Gastroesophageal sphincter (tissue), 4 donors: ENCODE measurements at places on chromosomes 2 and 18. TPM values are rescaled to one million over a fixed set of nuclear protein-coding genes. Genes with fewer than 3 reads are reported as not detected.
A peak's percentile ranks its signal among the peaks of the same experiment; 100 is the strongest.

DNA sequence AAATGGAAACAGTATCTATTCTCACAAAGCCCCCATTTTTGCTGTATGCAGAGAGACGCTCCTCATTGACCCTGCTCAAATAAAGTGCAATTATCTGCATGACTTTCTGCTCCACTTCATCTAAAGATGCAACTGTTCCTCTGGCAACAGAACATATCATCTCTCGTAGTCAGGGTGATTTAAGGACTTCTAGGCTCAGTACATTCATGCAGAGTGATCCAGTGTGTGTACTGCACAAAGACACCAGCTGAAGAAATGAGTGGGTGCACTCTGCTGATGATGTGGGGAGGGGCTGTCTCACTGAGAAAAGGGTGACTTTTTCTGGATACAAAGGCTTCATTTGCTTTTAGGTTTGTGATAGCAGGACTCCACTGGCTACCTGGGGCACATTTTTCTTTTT is 355.2 kb downstream of the GALNT13 start:
- no peak for ATAC-seq

Gene SCTR
- total RNA-seq, result 0.81 TPM

Gene HK2
- 2.4 TPM for total RNA-seq

DNA sequence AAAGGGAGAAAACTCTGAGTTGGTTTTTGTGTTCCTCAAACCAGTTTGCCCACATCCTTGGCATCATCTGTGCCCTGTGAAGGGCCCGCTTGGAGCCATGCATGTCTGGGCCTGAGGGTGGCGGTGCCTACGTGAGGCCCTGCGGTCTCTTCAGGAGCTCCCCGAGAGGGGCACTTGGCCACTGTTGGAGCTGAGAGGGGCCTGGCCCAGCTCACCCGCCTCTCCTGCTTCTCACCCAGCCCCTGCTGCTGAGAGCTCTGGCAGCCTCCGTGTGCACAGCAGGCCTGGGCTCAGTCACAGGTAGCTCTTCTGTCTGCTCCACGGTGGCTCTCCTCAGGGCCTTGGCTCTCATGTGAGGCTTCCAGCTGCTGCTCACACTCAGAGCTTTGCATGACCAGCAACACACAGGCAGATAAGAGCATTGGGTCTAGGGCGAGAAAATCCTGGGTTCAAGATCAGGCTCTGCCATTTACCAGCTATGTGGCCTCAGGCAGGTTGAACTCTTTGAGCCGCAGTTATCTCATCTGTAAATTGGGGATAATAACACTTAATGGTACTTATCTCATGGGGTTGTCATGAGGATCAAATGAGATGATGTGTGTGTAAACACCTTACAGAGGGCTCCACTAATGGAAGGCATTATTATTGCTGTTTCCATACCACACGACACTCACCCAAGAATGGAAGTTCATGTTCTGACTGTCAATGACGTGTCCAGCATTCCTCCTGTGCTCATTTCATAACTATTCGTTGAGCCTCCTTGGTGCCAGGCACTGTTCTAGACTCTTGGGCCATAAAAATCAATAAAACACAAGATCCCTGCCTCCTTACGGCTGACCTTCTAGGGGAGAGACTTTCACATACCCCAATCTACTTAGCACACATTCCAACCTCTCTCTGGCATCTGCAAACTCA is 41.6 kb upstream of the PLB1 start:
- no peak for ATAC-seq

Gene SKA1
- 0.77 TPM for total RNA-seq

DNA sequence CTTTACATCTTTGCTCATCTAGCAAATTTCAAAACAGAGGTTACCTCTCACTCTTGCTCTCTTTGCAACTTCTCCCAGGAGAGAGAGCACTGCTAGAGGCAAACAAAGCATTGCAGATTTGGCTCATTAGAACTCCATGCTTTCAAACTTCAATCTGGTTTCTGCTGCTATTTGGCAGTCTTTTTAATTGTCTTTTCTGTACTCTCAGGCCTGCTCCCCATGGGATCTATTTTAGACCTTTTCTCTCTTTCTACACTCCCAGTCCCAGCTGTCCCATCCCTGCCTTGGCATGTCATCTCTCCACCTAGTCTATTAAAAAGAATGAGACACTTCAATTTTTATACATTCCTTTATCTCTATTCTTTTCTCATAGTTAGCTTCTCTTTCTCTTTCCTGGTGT is 15.2 kb downstream of the KCNJ3 start:
- no peak for ATAC-seq

Gene MBOAT2
- total RNA-seq, result 21.0 TPM

DNA sequence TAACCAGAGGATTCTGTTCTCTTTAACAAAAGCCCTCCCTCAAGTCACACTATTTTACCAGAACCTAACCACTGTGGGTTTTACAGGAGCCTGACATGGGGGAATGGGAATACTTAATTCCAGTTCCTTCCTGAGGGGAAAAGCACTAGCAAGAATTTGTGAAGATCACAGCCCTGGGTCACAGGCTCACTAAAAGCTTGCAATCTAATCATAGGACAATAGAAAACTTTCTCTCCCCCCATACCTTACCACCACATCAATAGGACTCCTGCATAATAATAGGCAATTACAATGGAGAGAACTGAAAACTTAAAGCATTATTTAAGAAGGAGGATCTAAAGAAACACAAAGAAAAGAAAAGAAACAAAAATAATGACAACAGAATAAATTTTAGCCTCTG is 225.8 kb upstream of the ZNF804A start:
- ATAC-seq, result no peak

Gene CD28
- 0.19 TPM for total RNA-seq

GRCh38 chr2:150332383-150332782 is 155.1 kb downstream of the RND3 start:
- no peak for ATAC-seq

DNA sequence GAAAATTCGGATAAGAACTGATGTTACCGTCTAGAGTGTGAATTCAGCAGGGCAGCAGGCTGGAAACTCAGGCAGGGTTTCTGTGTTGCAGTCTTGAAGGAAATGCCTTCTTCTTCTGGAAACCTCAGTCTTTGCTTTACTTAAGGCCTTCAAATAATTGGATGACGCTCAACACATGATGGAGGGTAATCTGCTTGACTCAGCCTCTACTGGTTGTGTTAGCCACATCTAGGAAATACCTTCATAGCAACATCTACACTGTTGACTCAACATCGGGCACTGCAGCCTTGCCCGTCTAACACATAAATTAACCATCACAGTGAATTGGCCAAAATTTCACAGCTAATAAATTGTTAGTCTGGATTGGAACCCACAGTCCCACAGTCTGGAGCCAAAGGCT is 37.2 kb downstream of the YPEL5 start:
- ATAC-seq, result no peak

DNA sequence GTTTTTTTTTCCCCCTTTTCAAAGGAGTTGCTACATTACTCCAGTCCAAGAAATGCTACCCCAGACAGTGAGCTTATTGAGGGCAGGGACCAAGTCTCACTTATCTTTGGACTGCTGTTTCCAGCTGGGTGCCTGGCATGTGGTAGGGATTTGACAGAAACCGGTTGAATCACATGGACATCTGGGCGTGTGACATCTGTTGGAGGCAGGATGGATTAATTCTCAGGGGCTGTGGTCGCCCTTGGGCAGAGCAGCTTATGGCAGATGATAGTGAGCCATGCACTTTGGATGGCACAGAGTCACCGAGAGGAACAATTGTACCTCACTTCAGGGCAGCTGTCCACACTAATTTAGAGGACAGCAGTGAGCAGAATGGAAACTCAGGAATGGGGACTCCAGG is 254.6 kb upstream of the ID2 start:
- ATAC-seq, result no peak

GRCh38 chr2:201383136-201383535 is 26.0 kb upstream of the FLACC1 start:
- peak; percentile 31 for ATAC-seq

GRCh38 chr2:215394102-215394805 is 41.6 kb downstream of the FN1 start:
- ATAC-seq, result no peak

- ATAC-seq, result no peak
Measured at GRCh38 chr2:127015106-127015910, 91.6 kb downstream of the BIN1 start.
